ENCODE measurements at places on chromosomes 12 and 14.

GRCh38 chr14:70706177-70706576 is 64.5 kb downstream of the TTC9 start:
- DNase-seq, result no peak

GRCh38 chr14:61655777-61656176 is 39.5 kb upstream of the HIF1A start:
- DNase-seq, result no peak

GRCh38 chr12:123067654-123068053 is 83.2 kb downstream of the PITPNM2 start:
- DNase-seq, result no peak

- no peak for DNase-seq
Measured at GRCh38 chr14:77085538-77085937, 12.5 kb upstream of the CIPC start.

All from NCI-H2029 treated with DMSO at 0.1 percent for 48 hours (cell line).